ENCODE measurements at places on chromosomes 1 and 21. TPM values are rescaled to one million over a fixed set of nuclear protein-coding genes. Genes with fewer than 3 reads are reported as not detected.

The LORICRIN gene
- total RNA-seq, result not detected

The CCT8 gene
- total RNA-seq, result 271 TPM

The RPE65 gene
- total RNA-seq, result not detected

The GOLT1A gene
- not detected for total RNA-seq

The ST6GALNAC3 gene
- total RNA-seq, result 0.14 TPM

The S100A7 gene
- 0.42 TPM for total RNA-seq

The EPHB2 gene
- total RNA-seq, result 31.2 TPM

The LIX1L gene
- 11.7 TPM for total RNA-seq

The KAZN gene
- total RNA-seq, result 17.0 TPM

The PRKAB2 gene
- 13.4 TPM for total RNA-seq

The C1orf105 gene
- total RNA-seq, result not detected

The PHTF1 gene
- 10.9 TPM for total RNA-seq

The HNRNPCL4 gene
- total RNA-seq, result not detected

The OR2M3 gene
- not detected for total RNA-seq

The FCRL5 gene
- not detected for total RNA-seq

The LBR gene
- 18.0 TPM for total RNA-seq

The ETS2 gene
- total RNA-seq, result 55.9 TPM

The GNG12 gene
- total RNA-seq, result 80.1 TPM

The NMNAT2 gene
- not detected for total RNA-seq

The LYPD8 gene
- not detected for total RNA-seq

The CFAP141 gene
- total RNA-seq, result not detected

The PKP1 gene
- 357 TPM for total RNA-seq

The CLDN19 gene
- total RNA-seq, result not detected

The CCDC30 gene
- 0.09 TPM for total RNA-seq

The HSPA6 gene
- 0.19 TPM for total RNA-seq

All from airway epithelial cell (primary cell).